ENCODE measurements at places on chromosomes 5 and 9.

GRCh38 chr5:144460600-144460999 lies 289.9 kb downstream of the KCTD16 start:
- DNase-seq: no peak

DNA sequence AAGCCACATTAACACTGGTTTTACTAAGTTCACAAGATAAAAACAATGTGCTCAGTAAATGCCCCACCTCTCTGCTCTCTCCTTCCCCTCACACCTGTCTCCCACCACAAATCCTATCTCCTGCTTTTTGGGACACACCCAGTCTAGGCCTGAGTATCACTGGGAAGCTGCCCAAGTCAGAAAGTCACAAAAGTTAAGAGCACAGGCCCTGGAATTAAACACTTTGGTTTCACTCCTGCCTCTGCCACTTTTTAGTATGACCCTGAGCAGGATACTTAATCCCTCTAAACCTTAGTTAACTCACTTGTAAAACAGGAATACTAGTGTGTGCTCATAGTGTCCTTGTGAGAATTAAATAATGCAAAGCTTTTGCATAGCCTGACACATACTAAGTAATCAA lies 11.3 kb downstream of the C5 start:
- no peak for DNase-seq

DNA sequence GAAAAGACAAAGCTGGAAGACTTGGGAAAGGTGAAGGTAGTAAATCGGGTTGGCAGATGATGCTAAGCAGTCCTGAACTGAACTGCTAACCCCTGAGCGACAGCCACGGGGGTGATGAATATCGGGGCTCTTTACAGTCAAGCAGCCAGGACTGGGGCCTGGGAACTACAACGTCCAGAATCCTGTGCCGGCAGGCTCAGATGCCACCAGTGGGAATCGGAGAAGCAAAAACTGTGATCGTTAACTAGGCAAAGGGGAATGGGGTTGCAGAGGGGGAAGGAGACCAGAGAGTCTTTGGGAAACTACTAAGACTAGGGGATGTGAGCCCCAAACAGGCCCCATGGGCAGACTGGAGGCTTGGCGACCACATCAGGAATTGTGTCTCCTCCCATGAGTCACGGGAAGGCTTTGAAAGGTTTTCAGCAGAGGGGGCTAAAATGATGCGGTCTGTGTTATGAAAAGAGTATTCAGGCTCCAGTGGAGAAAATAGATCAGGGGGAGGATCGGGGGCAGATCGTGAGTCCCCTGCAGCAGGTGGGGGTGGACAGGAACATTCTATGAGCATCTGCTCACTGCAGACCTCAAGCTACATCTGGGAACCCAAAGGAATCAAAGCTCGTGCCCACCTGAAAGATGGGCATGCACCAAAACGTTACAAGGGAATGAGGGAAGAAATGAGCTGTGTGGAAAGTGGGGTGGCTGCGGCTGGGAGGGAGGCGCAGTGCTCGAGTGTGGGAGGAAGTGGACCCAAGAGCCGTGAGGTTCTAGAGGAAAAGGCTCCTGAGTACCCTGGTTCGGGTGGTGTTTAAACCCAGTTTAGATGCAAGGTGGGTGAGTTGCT lies 53.8 kb downstream of the HRH2 start:
- no peak for DNase-seq

DNA sequence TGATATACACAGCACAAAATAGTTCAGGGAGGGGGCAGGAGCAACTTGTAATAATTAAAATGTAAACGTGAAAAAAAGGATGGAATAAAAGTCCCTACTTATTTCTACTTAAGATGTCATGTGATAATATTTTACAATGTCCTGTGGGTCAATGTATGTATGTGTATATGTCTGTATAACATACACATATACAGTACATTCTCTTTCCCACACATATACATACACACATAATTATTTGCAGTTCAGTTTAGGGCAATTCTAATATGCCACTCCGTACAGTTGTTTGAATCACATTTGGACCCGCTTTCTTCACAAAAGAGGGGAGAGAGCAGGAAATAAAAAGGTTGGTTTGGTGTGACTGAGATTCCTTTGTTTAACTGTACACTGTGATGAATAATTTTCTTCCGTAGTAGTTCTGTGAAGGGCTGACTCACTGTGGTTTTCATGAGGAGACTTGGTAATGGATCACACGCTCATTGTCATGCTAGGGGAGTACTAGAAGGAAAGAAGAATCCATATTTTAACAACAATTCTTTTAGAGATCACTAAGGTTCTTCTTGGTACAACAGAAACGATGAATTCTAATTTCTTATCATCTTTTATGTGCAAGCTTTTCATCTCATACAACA lies 26.2 kb upstream of the ACOT12 start:
- no peak for DNase-seq

DNA sequence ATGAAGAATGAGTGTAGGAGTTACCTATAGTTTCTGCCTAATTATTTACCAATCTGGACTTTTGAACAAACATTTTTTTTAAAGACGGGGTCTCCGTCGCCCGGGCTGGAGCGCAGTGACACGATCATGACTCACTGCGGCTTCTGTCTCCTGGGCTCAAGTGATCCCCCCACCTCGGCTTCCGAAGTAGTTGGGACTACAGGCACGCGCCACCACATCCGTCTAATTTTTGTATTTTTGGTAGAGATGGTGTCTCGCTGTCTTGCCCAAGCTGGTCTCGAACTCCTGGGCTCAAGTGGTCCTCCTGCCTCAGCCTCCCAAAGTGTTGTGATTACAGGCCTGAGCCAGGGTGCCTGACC lies 1.5 kb downstream of the CTNNA1 start:
- DNase-seq: no peak

- no peak for DNase-seq
These were observed 39.0 kb upstream of the TARS1 start for GRCh38 chr5:33401482-33402390.

DNA sequence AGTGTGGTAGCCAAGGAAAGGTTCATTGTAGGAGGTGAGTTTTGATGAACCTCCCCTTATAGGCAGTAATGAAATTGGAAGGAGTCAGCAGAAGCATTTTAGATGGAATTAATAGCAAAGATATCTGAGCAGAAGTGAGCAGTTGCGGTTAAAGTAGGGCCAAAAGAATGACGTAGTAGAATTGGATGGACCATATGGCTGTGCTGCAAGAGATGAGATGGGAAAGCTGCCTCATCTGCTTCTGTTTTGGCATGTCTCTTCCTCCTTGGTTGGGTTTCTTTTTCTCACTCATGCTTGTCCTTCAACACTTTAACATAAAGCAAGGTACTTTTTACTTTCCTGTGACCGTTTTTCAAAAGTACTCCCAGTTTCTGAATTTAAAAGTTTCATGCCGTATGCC lies 55.8 kb downstream of the AQP7 start:
- no peak for DNase-seq

DNA sequence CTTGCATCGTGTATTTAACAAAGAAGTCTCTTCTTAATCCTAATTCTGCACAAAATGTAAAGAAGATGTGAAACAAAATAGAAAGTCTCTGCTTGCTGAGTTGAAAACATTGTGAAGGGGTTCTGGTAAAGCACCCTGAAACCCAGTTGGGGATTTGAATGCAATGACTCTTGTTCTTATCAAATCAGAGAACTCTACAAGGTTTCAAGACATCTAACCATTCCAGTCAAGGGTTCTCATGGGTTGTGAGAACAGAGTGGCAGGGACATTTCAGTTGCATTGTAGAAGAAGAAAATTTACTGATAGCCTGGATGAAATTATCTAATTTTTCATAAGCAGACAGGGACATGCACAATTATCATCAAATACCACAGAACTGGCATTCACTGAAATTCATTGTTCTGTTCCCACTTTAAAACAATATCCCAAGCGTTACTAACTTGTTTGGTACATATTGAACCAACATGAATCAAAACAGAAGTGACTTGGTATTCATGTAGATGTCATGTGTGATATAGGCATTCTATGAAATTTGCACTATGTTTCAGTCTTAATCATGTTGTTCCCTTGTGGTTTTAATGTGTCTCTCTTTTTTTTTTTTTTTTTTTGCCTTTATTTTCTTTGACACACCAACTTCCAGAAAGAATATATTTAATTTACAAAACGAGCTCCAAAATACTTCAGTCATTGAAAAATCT lies 563.3 kb downstream of the IRX1 start:
- no peak for DNase-seq

- no peak for DNase-seq
These were observed 4.5 kb upstream of the DMRT3 start for GRCh38 chr9:971901-972500.

DNA sequence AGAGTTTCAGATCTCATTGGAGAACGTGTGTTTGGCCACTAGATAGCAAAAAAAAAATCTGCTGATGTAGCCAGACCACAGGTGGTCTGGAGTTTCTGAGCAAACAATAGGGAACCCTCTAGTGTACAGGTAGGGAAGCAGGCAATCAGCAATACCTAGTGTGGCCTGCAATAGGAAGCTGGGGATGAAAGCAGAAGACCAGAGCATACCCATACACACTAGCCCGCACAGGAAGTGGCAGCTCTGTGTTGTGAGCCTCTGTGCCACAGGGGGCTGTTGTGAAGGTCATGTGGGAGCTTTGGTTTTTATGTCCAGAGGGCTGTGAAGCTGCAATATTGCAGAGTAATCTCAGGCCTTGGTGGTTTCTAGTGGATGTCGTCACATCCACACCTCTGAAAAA lies 81.2 kb downstream of the MTAP start:
- DNase-seq: no peak

DNA sequence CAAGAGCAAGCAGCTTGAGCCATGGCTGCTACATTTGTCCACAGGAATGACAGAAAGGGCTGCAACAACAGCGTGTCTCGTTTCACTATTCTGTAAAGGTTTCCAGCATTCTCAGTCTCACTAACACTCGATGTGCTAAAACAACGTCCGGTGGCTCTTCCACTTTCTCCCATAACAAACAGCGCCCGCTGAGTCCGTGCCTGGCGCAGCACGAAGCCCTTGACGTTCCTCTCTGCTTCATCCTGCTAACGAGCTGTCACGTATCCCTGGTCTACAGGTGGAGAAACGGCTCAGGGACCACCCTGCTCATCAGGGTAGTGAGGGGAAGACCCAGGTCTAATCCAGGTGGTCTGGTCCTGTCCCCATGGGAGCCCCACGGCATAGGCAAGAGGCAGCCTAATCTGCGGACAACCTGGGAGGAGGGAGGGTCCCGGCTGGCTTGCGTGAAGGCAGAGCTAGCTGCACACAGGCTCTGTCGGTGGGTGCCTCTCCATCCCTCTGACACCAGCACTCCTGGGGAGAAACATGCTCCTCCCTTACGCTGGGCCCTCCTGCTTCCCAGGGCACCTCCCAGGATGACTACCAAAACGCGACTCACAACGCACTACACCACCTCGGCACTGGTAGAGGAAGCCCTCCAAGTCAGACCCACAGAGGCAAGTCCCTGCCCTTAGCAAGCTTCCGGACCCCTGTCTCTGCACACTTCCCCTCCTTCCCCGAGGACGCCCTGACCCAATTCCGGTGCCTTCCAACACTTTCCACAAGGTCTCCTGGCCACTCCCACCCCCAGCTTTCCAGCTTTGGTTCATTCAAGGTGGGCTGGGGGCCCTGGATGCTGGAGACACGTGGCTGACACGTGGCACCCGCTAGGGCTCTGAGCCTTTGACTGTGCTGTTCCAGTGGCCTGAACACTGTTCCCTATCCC lies 43.3 kb downstream of the VAV2 start:
- DNase-seq: no peak

DNA sequence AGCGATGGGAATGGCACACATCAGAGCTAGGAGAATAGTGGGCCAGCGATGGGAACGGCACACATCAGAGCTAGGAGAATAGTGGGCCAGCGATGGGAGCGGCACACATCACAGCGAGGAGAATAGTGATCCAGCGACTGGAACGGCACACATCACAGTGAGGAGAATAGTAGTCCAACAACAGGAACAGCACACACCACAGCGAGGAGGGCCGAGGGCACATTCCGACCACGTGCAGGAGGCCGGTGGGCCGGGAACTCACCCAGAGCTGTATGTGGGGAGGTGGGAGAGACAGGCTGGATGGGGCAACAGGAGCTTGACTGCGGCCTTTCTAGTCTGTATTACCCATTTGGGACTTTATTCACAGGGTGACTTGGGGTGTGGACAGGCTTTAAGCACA lies 271.1 kb upstream of the IRX4 start:
- DNase-seq: no peak

- no peak for DNase-seq
These were observed 3.6 kb upstream of the RAPGEF1 start for GRCh38 chr9:131743501-131743900.

DNA sequence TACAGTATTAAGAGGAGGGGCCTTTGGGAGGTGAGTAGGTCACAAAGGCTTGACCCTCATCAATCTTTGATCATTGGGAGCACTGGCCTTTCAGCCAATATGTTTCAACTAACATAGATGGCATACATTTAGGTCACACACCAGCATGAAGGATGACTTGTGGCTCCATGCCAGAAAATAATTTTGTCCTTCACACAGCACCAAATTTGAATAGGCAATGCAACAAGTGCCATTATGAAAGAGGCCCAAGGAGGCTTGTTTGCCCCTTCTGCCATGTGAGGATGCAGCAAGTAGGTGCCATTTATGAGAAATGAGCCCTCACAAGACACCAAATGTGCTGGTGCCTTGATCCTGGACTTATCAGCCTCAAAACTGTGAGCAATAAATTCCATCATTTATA lies 81.1 kb downstream of the JAKMIP2 start:
- no peak for DNase-seq

GRCh38 chr9:125556046-125556721 lies 150.8 kb downstream of the MAPKAP1 start:
- DNase-seq: no peak

- no peak for DNase-seq
These were observed 56.4 kb upstream of the MYO10 start for GRCh38 chr5:16992444-16992843.

- DNase-seq: no peak
These were observed 29.4 kb downstream of the SYK start for GRCh38 chr9:90830977-90831376.

DNA sequence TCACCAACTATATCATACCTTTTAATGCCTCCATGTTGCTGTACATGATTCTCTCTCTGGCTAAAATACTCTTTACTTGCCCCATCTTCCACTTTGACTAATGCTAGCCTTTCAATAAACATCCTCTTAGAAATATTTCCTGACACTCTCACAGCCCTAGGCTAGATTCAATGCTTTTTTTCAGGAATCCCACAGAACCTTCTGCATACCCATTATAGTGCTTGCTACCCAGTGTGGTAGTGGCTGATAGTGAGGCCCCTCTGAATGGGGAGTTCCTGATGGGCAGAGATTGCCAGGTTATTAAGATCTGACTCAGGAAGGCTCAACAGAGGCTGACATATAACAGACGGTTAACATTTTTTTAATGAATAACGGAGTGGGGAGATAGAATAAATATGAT lies 11.6 kb downstream of the SSBP2 start:
- DNase-seq: no peak

Measured in hematopoietic multipotent progenitor cell treated with erythropoietin and hydrocortisone succinate and interleukin-3 and kit ligand, for 17 days (in vitro differentiated cells).